Stimulated activated CD8-positive, alpha-beta memory T cell treated with anti-CD3 and anti-CD28 coated beads, Interleukin-4, amount 100 ng/mL, for 4 hours (primary cell): ENCODE measurements at places on chromosomes 2 and 18.

- no peak for DNase-seq
Observed at GRCh38 chr2:5379811-5380210, 312.4 kb upstream of the SOX11 start.

DNA sequence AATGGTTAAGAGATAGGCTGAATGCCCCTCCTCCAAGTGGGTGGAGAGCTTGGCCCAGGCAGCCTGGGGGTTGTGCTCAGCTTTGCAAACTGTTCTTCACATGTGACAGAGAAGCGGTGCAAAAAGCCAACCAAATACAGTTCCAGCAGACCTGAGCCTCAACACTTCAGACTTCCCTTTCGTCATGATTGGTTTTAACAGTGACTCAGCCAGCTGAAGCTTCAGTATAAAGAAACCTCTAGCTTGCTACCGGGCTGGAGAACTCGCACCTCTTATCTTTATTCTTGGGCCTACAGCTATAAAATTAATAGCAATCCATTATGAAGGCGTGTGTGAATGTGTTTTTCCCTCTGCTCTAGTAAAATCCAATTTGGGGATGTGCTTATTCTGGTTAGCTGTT lies 20.0 kb downstream of the SETBP1 start:
- DNase-seq: no peak

GRCh38 chr2:232960862-232961261 lies 52.2 kb downstream of the NGEF start:
- no peak for DNase-seq

- DNase-seq: peak; percentile 20
Observed at GRCh38 chr2:26346454-26347053, at the start of gene ADGRF3. Gene ADGRF3 (minus strand): TSS chr2:26346789. CDS start chr2:26346234, 555 bp downstream.

DNA sequence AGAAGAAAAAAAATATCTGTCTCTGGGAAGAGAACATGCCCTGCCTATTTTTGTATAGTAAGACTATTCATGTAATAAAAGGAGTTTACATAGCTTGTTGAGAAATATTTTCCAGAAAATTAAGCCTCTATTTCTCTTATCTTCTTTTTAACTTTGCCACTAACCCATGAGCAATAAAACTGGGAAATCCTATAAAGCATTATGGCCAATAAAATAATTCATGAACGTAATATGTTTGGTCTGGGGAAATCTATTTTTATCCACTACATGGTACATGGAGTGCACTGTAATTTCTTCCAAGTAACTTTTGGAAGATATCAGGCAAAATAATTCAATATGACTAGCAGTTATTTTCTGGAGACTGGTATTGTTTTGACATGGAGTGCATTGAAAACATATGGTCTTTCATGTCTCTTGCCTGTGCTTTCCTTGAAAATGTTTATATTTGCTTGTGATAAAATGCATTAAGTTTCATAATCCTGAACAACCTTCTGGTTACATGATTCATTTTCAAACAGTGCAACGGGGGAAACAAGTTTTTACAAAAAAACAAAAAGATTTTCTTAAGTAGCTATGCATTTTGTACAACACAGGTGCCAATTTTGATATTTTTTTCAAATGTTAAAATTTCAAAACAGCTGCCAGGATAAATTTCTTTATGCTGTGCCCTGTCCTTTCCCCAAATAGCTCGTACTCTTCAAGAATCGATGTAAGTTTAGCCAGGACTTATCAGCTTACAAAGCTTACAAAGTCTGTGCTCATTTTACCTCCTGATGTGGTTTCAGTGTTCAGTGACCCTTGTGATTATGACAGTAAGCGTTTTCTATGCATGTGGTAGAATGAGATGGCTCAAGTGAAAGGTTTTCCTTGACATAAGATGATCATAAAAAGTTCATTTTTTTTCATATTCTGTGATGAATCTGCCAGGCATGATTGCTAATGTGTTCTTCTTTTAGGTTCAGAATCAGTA lies 194.5 kb downstream of the UBE2E3 start:
- DNase-seq: no peak

DNA sequence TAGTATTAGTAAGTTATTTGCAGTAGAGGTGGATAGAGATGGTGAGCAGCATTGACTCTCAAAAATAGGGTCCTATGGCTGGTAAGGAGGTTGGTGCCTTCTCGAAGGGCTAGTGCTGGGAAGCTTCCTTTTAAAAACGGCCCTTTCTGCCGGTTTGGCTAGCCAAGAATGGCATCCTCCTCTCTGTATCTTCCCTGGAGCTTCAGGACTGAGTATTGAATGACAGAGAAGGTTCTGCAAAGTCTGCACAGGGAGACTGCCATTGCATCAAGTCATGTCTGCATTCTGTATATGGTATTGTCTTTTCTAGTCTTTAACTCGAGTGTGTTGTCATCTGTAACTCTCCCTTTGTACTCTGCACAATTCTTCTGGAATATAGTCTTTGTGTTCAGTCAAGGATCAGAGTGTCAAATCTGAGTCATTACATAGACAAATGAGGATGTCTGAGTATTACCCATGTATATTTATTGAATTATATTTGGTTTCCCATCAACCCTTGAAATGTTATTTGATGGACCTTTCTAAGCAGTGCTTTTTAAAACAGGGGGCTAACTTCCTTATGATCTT lies 1.1 kb downstream of the LDLRAD4 start:
- no peak for DNase-seq

DNA sequence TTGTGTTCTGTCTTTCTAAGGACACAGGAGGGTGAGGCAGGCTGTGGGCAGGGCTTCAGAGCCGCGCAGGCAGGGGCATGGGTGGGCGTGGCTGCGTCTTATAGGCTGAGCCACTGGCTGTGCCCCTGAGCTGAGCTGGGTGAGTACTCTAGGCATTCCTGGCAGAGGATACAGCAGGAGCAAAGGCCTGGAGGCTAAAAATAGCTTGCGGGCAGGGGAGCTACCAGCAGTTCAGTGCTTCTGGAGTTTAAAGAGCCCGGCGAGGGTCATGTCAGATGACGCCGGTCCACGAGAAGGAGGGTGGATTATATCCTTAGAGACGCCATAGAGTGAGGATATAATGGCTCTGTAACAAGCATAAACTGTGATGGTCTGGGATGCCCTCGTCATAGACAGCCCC lies 31.5 kb upstream of the PDIA6 start:
- no peak for DNase-seq
